Tongue (tissue), 3 donors: ENCODE measurements at places on chromosomes 13 and 19. TPM values are rescaled to one million over a fixed set of nuclear protein-coding genes. Genes with fewer than 3 reads are reported as not detected.

- no peak for DNase-seq
Observed at GRCh38 chr19:50327013-50327412, 2.2 kb downstream of the KCNC3 start.

- no peak for DNase-seq
Observed at GRCh38 chr19:30743011-30743410, 370.8 kb downstream of the ZNF536 start.

DNA sequence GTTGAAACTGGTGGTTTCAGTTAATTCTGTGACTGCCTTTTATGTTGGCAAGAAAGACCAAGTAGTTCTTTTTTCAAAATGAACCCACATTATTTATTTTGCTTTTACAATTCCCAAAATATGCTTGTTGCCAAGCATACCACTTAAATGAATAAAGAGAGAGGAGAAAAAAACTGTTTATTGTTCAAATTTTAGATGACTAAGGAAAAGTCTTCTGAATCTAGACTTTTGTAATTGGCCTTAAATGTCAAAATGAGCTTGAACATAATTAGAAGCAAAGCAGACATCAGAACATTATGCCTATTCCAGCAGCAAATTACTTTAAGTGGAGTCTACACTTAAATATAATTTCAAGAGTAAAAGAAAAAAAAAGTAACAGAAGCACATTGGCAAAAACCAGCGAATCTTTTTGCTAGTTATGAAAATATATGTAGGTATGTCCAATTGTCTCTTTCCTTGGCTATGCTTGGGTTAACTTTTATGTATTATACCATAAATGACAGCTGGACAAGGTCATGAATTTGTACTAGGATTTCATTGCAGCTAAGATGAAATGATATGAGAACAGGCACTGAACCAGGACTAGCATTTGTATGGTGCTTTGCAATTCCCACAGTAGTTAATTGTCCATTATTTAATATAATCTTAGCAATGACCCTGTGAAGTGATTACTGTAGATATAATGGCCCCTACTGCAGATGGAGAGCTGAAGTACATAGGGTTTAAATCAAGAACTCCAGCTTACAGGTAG, 211.9 kb downstream of the NALCN start:
- DNase-seq, result peak; percentile 3

GRCh38 chr13:40194224-40194806, 472.1 kb downstream of the FOXO1 start:
- no peak for DNase-seq

DNA sequence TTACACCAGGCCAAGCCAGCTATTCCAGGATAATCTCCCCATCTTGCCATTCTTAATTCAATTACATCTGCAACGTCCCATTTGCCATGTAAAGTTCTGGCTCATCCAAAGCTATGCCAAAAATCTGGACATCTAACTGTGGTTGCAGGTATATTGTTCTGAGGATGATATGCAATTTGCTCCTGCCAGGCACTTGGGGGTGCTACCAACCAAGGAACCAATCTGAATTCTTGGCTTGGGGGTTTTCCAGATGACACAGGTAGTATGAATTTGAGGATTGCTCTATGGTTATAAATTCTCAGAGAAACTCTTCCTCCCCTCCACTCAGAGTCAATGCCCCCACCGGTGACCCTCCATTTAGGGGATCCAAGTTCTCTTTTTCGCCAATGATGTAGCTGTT, 33.0 kb downstream of the CRYL1 start:
- DNase-seq, result peak; percentile 35

The MEIS3 gene
- 9.9 TPM for total RNA-seq

The GTF2F1 gene
- 32.1 TPM for total RNA-seq

The DMAC2 gene
- 42.5 TPM for total RNA-seq
